ENCODE measurements at places on chromosomes 7 and 10.

GRCh38 chr10:14837003-14837756, 657 bp downstream of the CDNF start:
- DNase-seq = no peak

- DNase-seq = no peak
These were observed 81.2 kb upstream of the ITGB1 start for GRCh38 chr10:33039181-33039580.

DNA sequence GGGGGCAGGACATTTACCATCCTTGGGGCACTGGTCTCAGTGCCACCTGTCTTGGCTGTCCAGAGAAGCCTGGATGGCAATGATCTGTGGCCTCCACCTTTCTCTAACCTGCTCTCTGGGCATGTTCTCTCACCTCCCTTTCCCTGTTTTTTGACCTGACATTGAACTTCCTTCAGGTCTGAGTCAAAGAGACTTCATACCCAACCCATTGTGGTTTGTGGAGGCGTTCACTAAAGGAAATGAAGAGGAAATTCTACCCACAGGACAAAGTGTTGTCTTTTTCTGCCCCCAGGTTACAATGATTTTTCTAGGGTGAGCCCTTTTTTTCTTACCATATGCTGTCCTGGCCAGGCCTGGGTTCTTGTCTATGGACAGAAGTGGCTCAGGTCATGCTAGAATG, 76.6 kb downstream of the CYP26A1 start:
- no peak for DNase-seq

DNA sequence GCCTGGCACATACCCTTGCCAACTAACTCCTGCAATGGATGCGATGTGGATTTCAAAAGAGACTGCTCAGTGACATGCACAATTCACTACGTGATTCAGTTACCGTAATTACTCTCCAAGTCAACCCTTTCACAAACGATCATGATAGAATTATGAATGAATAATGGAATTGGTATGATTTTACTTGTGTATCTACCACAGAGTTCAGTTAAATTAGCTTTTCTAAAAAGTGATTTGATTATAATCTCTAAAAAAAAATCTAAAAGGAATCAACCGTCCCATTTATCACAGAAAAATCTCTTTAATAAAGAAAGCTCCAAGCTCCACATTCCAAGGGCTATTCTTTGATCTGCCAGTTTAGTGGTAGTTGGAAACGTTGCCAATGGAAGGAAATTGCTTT, 30.4 kb upstream of the RSU1 start:
- no peak for DNase-seq

GRCh38 chr10:48655411-48656240, 29.0 kb upstream of the WDFY4 start:
- no peak for DNase-seq

GRCh38 chr7:51082940-51083533, 233.6 kb downstream of the COBL start:
- no peak for DNase-seq

DNA sequence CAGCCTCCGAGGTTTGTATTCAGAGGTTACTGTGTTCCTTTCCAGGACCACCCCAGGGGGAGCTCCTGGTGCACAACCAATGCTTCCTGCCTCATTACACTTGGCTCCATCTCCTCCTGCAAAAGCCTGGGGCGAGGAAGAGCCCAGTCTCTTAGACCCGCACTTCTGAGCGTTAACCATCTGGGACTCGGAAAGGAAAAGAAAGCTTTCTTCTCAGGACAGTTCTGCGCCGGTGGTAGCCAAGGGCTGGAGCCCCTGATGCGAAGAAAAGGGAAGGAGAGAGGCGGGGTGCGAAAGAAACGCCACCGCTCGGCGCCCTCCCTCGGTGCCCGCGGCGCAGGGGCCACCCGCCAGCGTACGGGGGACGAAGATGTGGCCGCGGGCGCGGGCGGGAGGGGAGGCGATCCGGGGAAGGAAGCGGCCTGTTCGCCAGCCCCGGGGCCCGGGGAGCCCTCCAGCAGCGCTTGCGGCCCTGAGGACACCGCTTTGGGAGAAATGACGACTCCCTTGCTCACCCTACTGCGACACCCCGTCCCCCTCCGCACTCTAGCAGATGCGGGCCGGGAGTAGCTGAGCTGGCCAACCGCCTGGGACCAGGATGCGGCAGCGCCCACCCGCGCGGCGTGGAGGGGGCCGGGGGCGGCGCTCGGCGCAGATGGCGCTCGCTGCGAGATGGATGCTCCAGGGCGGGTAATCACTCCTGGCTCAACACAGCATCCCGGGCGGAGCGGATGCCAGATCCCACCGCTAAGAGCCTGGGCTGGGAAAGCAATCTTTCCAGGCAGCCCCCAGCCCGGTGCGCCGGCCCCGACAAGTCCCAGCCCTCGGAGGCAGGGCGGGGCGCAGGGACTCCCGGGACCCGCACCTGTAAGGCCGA, 1.3 kb downstream of the NRCAM start:
- no peak for DNase-seq

- DNase-seq = no peak
These were observed 177.6 kb upstream of the MEOX2 start for GRCh38 chr7:15863951-15864625.

- no peak for DNase-seq
These were observed 32.0 kb downstream of the NRAP start for GRCh38 chr10:113631684-113632367.

GRCh38 chr7:157014635-157015555, 4.4 kb upstream of the MNX1 start:
- DNase-seq = no peak

DNA sequence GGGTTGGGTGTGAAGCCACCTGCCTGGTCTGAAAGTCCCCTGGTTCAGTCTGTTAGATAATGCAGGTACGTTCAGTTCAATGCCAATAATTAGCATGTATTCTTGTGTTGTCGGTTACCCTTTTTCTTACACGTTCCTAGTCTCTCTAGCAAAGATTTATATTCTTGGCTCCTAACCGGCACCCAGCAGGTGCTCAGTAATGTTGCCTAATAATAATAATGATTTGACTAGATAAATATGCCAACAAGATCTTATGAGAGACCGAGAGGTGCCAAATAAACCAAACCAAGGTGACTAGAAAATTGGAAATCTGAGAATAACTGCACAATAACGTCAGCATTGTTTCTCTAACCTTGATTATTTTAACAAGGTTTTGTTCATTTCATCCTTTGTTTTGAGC, 1.1 kb upstream of the SMIM30 start:
- no peak for DNase-seq

GRCh38 chr10:43203448-43204041, 63.3 kb downstream of the RASGEF1A start:
- no peak for DNase-seq

- no peak for DNase-seq
These were observed 41.7 kb downstream of the ZWINT start for GRCh38 chr10:56319386-56319785.

- no peak for DNase-seq
These were observed 219.2 kb upstream of the KLF14 start for GRCh38 chr7:130953196-130953595.

Data from NK-92 treated with Interleukin-12 subunit alpha and Interleukin-12 subunit beta, amount 100 ng/mL, for 24 hours (cell line).